ENCODE measurements at places on chromosomes 16 and 17.
A peak's percentile ranks its signal among the peaks of the same experiment; 100 is the strongest.

DNA sequence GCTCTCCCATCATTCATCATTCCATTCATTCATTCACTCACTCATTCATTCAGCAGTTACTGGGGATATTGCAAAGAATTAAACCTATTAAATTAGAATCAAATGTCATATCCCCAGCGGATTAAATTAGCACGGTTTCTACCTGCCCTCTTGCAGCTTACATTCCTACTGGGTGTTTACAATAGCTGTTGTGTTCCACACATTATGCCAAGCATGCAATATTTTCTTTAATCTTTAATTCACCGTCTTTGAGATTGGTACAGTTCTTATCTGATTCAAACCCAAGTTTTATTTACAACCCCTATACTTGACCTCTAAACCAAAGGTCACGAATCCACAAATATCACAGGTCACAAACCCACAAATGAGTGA, 727 bp upstream of the USP31 start:
- no peak for DNase-seq

DNA sequence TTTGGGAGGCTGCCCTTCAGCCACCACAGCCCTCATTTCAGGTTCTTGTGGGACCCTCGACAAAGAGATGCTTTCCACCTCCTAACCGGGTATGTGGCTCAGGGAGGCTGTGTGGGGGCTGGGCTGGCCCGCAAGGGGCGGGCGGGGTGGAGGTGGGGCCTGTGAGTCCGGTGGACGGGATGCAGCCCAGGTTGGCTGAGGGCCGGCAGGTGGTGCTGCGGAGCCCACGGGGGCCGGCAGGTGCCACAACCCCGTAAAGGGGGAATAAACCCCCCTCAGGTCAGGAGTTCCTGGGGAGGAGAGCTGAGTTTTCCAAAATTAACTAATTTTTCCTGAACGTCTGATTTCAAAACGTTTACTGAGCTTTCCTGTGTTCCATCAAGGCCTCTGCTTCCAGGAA, 4.9 kb upstream of the CIAO3 start:
- DNase-seq, result peak; percentile 20

GRCh38 chr16:30766933-30767284, 4.8 kb downstream of the RNF40 start:
- DNase-seq, result no peak

GRCh38 chr17:31200287-31200686, 96.8 kb downstream of the OMG start:
- DNase-seq, result peak; percentile 22

GRCh38 chr17:55284944-55285339, 20.2 kb downstream of the HLF start:
- DNase-seq, result no peak

Data from suppressor macrophage (primary cell).